Mesenteric fat pad (tissue), 1 donor: ENCODE measurements at places on chromosomes 16 and 17. TPM values are rescaled to one million over a fixed set of nuclear protein-coding genes. Genes with fewer than 3 reads are reported as not detected.

Gene SLC52A1
- total RNA-seq, result 0.22 TPM

Gene NR1D1
- total RNA-seq, result 15.5 TPM

- DNase-seq, result no peak
Measured at GRCh38 chr17:70159980-70160379, 9.4 kb upstream of the KCNJ2 start.

DNA sequence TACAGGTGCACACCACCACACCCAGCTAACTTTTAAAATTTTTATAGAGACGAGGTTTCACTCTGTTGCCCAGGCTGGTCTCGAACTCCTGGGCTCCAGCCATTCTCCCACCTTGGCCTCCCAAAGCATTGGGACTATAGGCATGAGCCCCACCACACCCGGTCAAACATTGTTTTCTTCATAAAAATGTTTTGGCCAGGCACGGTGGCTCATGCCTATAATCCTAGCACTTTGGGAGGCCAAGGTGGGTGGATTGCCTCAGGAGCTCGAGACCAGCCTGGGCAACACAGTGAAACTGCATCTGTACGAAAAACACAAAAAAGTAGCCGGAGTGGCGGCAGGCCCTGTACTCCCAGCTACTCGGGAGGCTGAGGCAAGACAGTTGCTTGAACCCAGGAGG, 12.1 kb downstream of the TMC6 start:
- DNase-seq, result no peak

GRCh38 chr16:68073902-68074760, 11.0 kb upstream of the NFATC3 start:
- peak; percentile 65 for DNase-seq

GRCh38 chr17:76367642-76368041, 13.9 kb upstream of the PRPSAP1 start:
- no peak for DNase-seq
